ENCODE measurements at places on chromosomes 1 and 21.
A peak's percentile ranks its signal among the peaks of the same experiment; 100 is the strongest.

DNA sequence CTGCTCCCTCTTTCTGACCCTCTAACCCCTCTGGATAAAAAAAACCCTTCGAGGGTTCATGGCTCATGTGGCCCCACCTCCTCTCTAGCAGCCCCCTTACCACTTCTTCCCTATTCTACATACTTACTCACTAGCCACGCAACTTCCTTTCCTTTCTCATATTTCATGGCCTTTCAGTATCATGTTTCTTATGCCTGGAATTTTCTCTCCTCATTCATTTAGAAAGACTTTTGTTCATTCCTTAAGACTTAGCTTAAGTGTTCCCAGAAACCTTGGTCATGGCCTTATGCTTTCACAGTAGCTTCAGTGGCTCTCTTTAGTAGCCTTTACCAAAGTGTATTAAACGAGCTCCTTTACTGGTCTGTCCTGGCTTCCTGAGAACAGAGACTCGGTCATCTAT is 6.1 kb downstream of the ACP6 start:
- DNase-seq: no peak

DNA sequence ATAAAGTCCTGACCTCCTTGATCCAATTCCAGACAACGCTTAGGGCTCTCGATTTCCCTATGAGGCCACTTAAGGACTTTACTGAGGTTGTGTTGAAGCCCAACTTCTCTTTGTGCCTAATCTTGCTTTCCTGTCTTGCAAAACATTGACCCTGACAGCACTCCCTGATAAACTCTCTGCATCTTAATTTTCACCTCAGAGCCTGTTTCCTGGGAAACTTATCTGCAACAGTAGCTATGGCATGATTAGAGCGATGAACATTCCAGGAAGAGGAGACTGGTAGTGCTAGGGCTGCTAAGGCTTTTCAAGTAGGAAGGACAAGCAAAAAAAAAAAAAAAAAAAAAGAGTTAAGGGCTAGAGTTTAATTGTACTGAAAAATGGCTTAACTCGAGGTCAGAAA is 118.9 kb downstream of the RGS21 start:
- DNase-seq: no peak

DNA sequence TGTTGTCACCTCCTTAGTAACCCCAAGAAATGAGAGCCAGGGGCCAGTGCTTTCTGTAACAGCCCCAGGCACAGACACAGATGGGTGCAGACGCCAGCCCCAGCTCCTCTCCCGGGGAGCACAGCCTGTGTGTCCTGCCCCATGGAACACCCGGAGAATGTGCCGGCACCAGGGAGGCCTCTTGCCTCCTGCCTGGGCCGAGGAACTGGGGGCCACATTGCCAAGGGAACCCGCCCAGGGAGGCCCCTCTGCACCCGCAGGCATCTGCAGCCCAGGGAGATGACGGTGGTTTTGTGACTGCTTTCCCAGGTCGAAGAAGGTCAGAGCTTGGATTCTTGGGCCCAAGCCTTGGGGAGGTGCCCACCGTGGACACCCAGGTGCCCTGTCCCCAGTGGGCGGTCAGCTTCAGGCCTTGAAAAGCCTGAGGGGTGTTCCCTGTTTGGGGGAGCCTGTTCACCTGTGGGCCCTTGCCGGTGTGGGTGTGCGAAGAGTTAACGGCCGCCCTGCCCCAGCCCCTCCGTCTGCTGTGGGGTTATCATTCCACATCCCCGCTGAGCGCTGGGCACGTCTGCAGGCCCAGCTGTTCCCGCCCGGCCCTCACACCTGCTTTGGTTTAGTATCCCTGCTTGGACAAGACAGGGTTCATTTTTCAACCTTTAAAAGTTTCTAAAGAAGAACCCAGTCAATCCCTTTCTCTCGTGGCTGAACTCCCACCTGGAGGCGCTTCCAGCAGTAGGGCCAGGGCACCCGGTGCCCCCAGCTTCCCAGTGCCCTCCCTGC is 62.5 kb downstream of the MORN1 start:
- DNase-seq: no peak

GRCh38 chr1:65330822-65331221 is 21.5 kb downstream of the DNAJC6 start:
- DNase-seq: no peak

DNA sequence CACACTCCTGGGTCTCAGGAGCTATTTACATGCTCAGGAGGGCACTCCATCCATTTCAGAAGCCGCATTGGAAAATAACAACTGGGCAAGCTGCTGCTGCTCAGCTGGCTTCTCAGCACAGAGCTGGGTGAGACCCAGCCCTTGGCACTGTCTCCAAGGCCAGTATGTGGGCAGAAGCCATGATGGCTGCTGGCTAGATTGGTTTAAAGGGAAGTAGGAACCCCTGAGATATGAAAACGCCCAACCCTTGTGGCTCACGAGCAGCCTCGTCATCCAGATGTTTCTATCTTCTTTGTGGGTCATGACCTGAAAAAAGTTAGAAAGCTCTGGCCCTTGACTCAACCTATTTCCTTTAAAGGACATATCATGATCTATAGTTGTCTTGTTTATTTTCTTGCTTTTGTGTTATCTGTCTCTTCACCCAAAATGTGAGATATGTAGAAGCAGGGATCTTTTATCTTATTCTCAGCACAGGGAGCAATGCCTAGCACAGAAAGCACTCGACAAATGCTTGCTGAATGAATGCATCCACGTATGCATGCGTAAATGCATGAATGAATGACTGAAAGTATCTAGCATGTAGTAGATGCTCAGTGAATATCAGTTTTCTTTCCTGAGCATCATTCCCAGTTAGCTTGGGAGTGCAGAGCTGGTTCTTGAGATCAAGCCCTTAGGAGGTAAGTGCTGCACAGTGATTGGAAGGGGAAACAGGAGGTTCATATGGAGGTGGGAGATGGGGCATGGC is 11.6 kb downstream of the MYBPH start:
- no peak for DNase-seq

GRCh38 chr1:71417421-71417820 is 336.6 kb upstream of the ZRANB2 start:
- no peak for DNase-seq

GRCh38 chr1:176560681-176561080 is 97.7 kb downstream of the PAPPA2 start:
- no peak for DNase-seq

GRCh38 chr1:240621249-240621648 is 9.3 kb upstream of the GREM2 start:
- no peak for DNase-seq

- DNase-seq: no peak
Observed at GRCh38 chr21:24941316-24942185, 665.7 kb downstream of the MRPL39 start.

DNA sequence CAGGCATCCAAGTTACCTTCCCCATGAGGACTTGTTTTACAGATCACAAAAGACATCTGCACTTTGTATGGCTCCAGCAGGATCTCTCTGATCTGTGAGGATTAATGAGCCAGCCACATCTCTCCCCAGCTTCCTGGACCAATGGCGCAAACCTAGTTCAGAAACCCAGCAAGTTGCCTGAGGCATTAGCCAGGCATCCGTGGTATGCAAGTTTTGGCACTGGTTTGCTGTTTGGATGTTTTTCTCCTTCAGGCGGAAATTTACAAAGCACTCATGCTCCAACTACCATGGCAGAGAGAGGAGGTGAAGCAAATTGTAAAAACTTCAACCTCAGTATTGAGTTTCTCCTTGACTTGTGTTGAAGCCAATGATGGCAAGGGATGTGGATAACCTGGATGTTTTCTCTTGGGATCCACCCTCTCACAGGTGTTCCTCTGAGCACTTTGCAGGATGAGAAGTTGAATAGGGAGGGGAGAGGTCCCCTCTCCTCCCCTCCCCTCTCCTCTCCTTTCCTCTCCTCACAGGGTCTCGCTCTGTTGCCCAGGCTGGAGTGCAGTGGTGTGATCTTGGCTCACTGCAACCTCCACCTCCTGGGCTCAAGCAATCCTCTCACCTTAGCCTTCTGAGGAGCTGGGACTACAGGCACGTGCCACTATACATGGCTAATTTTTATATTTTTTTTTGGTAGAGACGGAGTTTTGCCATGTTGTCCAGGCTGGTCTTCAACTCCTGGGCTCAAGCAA is 25.6 kb upstream of the ENO1 start:
- peak; percentile 73 for DNase-seq

GRCh38 chr1:56191369-56191768 is 388.0 kb downstream of the PLPP3 start:
- no peak for DNase-seq

- DNase-seq: no peak
Observed at GRCh38 chr21:41188486-41189149, 20.7 kb downstream of the BACE2 start.

- DNase-seq: no peak
Observed at GRCh38 chr1:3831689-3832088, 25.3 kb downstream of the CEP104 start.

- no peak for DNase-seq
Observed at GRCh38 chr1:107563441-107563840, 401.5 kb downstream of the VAV3 start.

DNA sequence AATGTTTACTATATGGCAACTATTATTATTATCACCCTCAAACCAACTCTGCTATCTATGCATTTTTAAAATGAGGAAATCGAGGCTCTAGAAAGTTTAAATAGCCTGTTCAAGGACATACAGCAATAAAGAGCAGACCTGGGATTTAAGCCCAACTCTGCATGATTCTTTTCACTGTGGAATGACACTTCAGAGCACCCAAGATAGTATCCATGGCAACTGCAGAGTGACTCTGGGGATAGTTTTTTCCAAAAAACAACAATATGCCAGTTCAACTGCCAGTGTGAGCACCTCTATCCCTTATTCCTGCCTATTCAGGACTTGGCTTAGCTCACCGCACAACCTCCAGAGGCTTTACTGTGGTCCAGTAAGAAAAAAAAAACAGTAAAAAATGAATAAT is 293.9 kb downstream of the BRINP2 start:
- no peak for DNase-seq

GRCh38 chr1:30474818-30475200 is 248.6 kb downstream of the MATN1 start:
- DNase-seq: no peak

DNA sequence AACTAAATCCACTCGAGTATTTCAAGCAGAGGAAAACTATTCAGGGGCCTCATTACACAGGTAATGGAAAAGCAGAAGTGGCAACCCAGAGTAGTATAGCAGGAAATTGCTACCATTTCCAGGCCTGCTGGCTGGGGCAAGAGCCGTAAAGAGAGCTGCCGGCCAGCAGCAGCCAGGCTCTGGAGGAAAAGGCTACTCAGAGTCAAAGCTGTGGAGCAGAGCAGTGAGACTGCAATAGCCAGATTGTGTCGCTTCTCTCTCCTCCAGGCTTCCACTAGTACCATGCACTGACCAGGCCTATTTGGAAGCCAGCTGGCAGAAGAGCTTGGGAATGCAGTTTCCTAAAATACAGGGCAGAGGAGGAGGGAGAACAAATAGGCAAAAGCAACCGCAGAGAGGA is 155.5 kb downstream of the OMA1 start:
- DNase-seq: no peak

DNA sequence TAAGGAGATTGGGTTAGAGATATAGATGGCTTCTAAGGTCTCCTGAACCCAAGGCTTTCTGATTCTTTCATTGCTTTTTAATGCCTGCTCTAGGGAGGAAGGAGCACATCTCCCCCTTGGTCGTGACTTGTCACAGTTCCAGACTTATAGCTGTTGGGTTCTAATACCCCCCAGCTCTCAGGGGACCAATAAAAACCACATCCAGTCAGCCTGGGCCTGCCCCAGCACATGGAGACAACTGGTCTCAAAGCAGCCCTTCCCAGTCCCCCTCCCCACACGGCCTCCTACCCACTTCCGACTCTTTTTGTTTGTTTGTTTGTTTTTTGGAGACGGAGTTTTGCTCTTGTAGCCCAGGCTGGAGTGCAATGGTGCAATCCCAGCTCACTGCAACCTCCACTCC is 23.3 kb downstream of the QSOX1 start:
- no peak for DNase-seq

- DNase-seq: no peak
Observed at GRCh38 chr1:236287757-236288619, 6.2 kb upstream of the ERO1B start.

- no peak for DNase-seq
Observed at GRCh38 chr1:234690872-234691271, 80.9 kb upstream of the IRF2BP2 start.

- DNase-seq: no peak
Observed at GRCh38 chr1:15676010-15676409, 8.1 kb upstream of the PLEKHM2 start.

- DNase-seq: no peak
Observed at GRCh38 chr1:226656601-226657277, 82.3 kb downstream of the ITPKB start.

GRCh38 chr1:114033961-114034360 is 54.7 kb downstream of the OLFML3 start:
- DNase-seq: no peak

GRCh38 chr1:100760511-100760910 is 41.0 kb downstream of the VCAM1 start:
- no peak for DNase-seq

GRCh38 chr1:31880957-31881687 is 57.0 kb downstream of the PTP4A2 start:
- no peak for DNase-seq

DNA sequence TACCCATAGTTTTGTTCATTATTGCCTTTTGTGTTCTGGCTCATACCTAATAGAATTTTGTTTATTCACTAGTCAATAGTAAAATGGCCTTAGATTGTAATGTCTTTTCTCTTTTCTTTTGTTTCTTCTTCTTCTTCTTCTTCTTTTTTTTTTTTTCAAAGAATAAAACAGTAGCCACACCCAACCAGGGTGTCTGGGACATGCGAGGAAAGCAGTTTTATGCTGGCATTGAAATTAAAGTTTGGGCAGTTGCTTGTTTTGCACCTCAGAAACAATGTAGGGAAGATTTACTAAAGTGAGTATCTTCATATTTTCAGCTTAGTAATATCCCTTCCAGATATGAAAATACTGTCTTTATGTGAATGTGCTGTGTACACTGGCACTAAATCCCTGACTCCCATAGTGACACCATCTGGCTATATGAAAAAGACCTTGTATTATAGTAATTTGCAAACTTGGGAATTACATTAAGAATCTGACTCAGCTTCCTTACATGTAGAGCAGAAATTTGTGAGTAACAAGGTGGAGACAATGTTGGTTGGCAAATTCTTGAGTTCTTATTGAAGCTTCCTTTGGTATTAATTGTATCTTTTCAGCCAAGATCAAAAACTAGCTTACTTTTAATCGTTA is 24.6 kb downstream of the AGO4 start:
- DNase-seq: no peak

- DNase-seq: no peak
Observed at GRCh38 chr1:171803045-171803444, 21.6 kb downstream of the METTL13 start.

DNA sequence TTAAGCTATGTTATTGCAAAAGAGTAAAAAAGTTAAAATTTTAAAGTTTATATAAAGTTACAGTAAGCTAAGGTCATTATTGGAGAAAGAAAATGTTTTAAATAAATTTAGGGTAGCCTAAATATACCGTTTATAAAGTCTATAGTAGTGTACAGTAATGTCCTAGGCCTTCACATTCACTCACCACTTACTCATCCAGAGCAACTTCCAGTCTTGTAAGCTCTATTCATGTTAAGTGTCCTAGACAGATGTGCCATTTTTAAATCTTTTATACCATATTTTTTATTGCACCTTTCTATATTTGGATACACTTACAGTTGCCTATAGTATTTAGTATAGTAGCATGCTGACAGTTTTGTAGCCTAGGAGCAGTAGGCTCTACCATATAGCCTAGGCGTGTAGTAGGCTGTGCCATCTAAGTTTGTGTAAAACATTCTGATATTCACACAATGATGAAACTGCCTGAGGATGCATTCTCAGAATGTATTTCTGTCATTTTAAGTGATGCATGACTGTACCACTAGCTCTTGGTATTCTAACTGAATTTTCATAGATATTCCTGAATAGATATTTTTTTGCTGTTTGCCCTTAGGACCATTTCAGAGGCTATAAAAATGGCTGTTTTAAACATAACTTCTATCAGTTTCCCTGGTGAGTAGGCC is 26.8 kb downstream of the PPP2R5A start:
- DNase-seq: no peak

All from Panc1 (cell line).